ENCODE measurements at places on chromosomes 6 and 20. TPM values are rescaled to one million over a fixed set of nuclear protein-coding genes. Genes with fewer than 3 reads are reported as not detected.
A peak's percentile ranks its signal among the peaks of the same experiment; 100 is the strongest.

TINAG gene
- not detected for total RNA-seq

- no peaks in the 10 kb centered on the region for H3K4me1 ChIP-seq
- no peaks in the 10 kb centered on the region for H3K27me3 ChIP-seq
- no peak overlapping the region for H3K27ac ChIP-seq
- no peak overlapping the region for H3K4me3 ChIP-seq
Measured at GRCh38 chr6:108383981-108384380, 89.1 kb downstream of the AFG1L start.

GRCh38 chr20:24585796-24586522 is 116.5 kb downstream of the SYNDIG1 start:
- H3K27ac ChIP-seq, result no peak overlapping the region
- no peaks in the 10 kb centered on the region for H3K36me3 ChIP-seq
- DNase-seq, result no peak
- H3K27me3 ChIP-seq, result no peaks in the 10 kb centered on the region
- H3K4me1 ChIP-seq, result no peaks in the 10 kb centered on the region

DNA sequence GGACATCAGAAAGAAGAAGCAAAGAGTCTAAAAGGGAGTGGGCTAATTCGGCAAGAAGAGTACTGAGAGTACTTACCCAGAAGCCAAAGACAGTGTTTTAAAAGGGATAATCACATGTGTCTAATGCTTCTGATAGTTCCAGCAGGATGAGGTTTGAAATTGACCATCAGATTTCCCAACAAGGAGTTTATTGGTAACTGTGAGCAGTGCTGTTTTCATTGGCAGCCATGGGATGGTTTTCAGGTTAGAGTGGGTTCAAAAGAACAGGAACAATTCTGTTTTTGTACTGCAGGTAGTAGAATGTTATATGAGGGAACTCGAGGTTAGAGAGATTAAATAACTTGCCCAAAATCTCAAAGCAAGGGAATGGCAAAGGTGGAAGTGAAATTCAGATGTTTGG is 8.5 kb downstream of the RNF217 start:
- no peaks in the 10 kb centered on the region for H3K4me1 ChIP-seq
- peaks cover 3% of the 10 kb centered on the region for H3K27me3 ChIP-seq
- no peak overlapping the region for H3K27ac ChIP-seq
- no peaks in the 10 kb centered on the region for H3K36me3 ChIP-seq
- no peak overlapping the region for H3K4me3 ChIP-seq

PROKR2 gene
- not detected for total RNA-seq

DNA sequence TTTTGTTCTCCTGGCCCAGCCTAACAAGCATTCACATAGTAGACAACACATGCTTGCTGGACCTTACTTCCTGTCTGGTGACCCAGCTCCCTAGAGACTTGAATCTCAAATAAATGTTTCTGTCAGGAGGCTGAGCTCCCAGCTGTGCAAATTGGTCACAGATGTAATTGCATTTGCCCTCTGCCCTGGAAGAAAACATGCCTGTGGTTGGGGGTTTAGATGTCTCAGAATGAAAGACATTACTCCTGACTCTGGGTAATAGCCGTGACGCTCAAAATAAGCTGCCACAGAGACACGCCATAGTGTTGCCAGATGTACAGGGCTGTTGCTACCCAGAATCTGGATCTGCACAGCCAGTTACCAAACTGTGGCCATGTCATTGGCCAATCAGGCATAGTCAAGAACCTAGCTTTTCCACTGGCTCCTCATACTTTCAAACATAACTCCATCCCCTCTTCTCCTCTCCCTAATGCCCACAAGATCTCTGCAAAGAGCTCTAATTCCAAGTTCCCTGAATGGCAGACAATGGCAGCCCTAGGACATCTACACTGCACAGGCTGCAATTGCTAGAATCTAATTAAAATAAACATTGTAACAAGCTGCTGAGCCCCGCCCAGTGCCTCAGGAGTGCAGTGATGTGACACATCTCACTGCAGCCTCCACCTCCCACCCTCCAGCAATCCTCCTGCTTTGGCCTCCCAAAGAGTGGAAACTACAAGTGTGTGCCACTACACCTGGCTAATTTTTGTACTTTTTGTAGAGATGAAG is 32.8 kb upstream of the GMPR start:
- H3K27me3 ChIP-seq, result peaks cover 24% of the 10 kb centered on the region
- no peaks in the 10 kb centered on the region for H3K36me3 ChIP-seq
- no peak overlapping the region for H3K4me3 ChIP-seq

HTR1B gene
- not detected for total RNA-seq

GRCh38 chr20:54727490-54727889 is 252.1 kb downstream of the DOK5 start:
- H3K27ac ChIP-seq, result no peak overlapping the region
- no peaks in the 10 kb centered on the region for H3K4me1 ChIP-seq
- H3K4me3 ChIP-seq, result no peak overlapping the region
- H3K27me3 ChIP-seq, result no peaks in the 10 kb centered on the region
- no peak for DNase-seq

GRCh38 chr20:24966317-24967012 is 17.4 kb downstream of the CST7 start:
- no peaks in the 10 kb centered on the region for H3K27me3 ChIP-seq
- peaks cover 8% of the 10 kb centered on the region for H3K4me1 ChIP-seq
- no peak overlapping the region for H3K27ac ChIP-seq
- H3K36me3 ChIP-seq, result peaks cover 82% of the 10 kb centered on the region
- no peak for DNase-seq

BNIP5 gene
- total RNA-seq, result not detected

DNA sequence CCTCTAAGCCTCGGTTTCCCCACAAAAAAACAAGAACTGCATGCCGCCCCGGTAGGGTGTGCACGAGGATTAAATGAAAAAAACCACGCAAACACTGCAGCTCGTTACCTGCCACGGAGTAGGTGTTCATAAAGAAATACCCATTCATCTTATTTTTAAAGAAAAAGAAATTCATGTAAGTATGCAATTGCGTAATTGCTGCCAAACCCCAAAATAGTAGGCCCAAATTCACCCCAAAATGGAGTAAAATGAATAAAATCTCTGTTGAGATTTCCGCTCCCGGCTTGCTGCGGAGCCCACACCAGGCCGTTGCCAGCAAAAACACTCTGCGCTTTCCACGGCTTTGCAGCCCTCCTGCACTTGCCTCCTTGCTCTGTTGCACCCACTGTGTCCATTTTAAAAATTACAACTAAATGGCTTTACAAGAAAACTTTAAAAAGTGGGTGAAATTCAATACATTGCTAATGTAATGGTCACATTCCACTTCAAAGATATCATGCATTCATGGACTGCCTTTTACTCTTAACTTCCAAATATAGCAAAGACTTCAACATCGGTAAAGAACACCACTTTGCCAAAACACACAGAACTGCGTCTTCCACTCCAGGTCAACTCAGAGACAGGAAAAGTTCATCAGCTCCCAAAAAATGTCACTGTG is 125.0 kb downstream of the ZMYND8 start:
- no peaks in the 10 kb centered on the region for H3K4me1 ChIP-seq
- H3K27ac ChIP-seq, result no peak overlapping the region
- H3K27me3 ChIP-seq, result no peaks in the 10 kb centered on the region
- H3K36me3 ChIP-seq, result peaks cover 36% of the 10 kb centered on the region

GRCh38 chr20:29873946-29874345 is 1383.5 kb upstream of the DEFB115 start:
- no peak overlapping the region for H3K27ac ChIP-seq
- no peak overlapping the region for H3K4me3 ChIP-seq
- H3K4me1 ChIP-seq, result no peaks in the 10 kb centered on the region
- DNase-seq, result peak; percentile 39

DNA sequence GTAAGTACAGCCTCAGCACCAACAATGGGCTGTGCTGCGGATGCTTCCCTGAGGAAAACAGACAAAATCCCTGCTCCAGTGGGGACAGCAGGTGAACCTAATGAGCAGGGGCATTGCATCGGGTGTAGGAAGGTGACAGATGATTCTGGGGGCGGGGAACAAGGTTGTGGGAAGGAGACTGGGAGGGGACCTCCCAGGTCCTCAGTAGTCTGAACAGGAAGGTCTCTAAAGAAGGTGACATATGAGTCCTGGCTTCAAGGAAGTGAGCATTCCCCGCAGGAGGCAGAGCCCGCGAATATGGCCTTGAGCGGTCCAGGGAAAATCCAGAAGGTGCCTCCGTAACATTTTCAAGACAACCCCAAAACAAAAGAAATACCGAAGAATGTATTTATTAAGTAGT is 19.4 kb downstream of the ULBP1 start:
- H3K4me1 ChIP-seq, result peaks cover 5% of the 10 kb centered on the region
- H3K36me3 ChIP-seq, result peaks cover 2% of the 10 kb centered on the region
- no peak overlapping the region for H3K4me3 ChIP-seq
- H3K27ac ChIP-seq, result no peak overlapping the region
- DNase-seq, result peak; percentile 13
- H3K27me3 ChIP-seq, result peaks cover 74% of the 10 kb centered on the region

GRCh38 chr6:84027340-84028181 is 6.0 kb upstream of the MRAP2 start:
- H3K36me3 ChIP-seq, result no peaks in the 10 kb centered on the region
- no peak for DNase-seq
- H3K27ac ChIP-seq, result no peak overlapping the region
- H3K27me3 ChIP-seq, result peaks cover 10% of the 10 kb centered on the region

- no peak for DNase-seq
- H3K27me3 ChIP-seq, result no peaks in the 10 kb centered on the region
- H3K27ac ChIP-seq, result no peak overlapping the region
Measured at GRCh38 chr6:34386316-34387137, 5.9 kb downstream of the NUDT3 start.

SPINT3 gene
- total RNA-seq, result not detected

EYA2 gene
- 0.28 TPM for total RNA-seq

- no peak overlapping the region for H3K27ac ChIP-seq
- peaks cover 6% of the 10 kb centered on the region for H3K4me1 ChIP-seq
- H3K4me3 ChIP-seq, result no peak overlapping the region
- H3K36me3 ChIP-seq, result no peaks in the 10 kb centered on the region
- peaks cover 24% of the 10 kb centered on the region for H3K27me3 ChIP-seq
Measured at GRCh38 chr6:31057426-31058003, 47.2 kb downstream of the MUC22 start.

LHFPL5 gene
- total RNA-seq, result not detected

ABT1 gene
- total RNA-seq, result 26.3 TPM

DNA sequence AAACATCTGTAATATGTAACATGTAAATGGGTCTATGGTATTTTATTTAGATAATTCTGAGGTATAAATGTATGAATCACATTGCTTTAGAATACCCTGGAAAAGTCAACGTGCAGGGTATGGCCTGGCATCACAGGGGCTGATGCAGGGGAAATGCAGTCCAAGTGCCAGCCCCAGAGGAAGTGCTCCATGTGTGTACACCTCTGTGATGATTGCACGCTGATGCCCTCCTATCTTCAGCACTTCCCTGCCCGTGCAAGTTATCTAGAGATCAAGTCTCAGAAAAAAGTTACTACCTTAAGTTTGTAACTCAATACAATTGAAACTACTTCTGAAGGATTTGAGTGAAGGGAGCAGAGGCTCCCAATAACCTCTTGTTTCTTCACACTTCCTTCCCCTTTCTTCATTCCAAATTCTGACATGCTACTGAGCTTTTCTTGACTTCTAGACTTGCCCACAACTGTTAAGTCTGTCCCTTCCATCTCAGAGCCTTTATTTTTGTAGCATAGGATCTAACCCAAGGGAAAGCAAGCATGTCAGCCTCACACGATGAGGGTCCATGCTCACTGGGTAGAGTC is 2.2 kb downstream of the SMLR1 start:
- no peak for DNase-seq
- H3K27ac ChIP-seq, result no peak overlapping the region
- no peaks in the 10 kb centered on the region for H3K4me1 ChIP-seq
- no peaks in the 10 kb centered on the region for H3K36me3 ChIP-seq
- no peak overlapping the region for H3K4me3 ChIP-seq

SPDEF gene
- total RNA-seq, result not detected

DNA sequence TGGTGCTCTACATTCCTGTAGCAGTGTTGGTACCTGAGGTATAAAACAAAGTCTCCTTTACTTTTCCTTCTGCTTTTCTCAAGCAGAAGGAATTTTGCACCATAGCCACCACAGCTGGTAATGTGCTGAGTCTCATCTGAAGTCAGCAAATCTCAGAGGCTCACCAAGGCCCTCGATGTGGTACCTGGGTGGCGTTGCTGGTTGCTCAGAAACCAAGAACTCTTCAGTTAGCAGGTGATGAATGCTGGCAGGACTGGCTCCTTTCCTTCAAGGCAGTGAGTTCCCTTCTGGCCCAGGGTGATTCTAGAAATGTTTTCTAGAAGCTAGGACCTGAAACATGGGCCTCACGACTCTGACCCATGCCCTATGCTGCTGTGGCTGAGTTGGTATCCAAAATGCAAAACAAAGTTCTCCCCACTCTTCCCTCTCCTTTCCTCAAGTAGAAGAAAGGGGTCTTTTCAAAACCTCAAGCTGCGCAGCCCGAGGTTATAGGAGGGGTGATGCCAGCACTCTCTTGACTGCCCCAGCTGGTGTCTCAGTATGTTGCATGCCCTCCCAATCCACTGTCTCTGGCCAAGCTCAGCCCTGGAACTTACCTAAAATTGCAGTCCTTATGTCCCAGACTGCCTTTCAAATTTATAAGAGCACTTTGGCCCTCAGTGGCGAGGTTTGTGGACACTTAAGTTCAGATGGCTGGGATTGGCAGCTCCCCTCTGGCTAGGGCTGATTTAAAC is 592.3 kb downstream of the FRK start:
- no peaks in the 10 kb centered on the region for H3K4me1 ChIP-seq
- DNase-seq, result no peak
- no peaks in the 10 kb centered on the region for H3K27me3 ChIP-seq
- H3K27ac ChIP-seq, result no peak overlapping the region
- H3K4me3 ChIP-seq, result no peak overlapping the region

DNA sequence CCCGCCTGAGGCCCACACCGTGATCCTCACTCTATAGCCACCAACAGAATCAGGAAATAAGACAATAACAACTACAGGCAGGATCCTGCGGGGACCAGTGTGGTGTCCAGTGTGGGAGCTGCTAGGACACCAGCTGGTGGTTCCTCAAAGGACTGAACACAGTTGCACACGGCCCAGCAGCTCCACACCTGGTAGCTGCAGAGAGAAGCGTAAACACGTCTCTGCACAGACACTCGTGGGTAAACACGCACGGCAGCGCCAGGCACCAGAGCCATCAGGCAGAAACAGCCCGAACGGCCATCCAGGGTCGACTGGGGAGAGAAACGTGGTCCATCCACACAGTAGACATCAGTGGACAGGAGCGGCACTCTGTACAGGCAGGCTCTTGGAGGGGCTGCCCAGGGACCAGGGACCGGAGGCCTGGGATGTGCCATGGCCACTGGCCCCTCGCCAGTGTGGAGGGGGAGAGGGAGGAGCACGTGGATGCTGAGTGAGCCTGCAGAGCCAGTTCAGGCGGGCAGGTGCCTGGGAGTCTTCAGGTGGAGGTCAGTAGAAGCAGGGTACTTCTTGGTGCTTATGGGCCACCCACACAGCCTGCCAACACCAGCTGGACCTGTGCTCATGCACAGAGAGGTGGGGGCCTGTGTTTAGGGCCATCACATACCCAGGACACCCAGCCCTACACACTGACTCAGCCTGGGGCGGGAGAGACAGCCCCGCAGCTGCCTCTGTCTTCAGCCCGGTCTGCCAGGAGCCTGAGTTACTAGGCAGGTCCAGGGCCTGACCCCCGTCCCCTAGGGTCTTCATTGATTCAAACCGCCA is 7.4 kb upstream of the LAMA5 start:
- no peaks in the 10 kb centered on the region for H3K4me1 ChIP-seq
- no peak overlapping the region for H3K27ac ChIP-seq
- peaks cover 3% of the 10 kb centered on the region for H3K27me3 ChIP-seq
- no peak overlapping the region for H3K4me3 ChIP-seq
- no peak for DNase-seq

CBLN4 gene
- total RNA-seq, result not detected

FAM217A gene
- not detected for total RNA-seq
